ENCODE measurements at places on chromosomes 1 and 21.

DNA sequence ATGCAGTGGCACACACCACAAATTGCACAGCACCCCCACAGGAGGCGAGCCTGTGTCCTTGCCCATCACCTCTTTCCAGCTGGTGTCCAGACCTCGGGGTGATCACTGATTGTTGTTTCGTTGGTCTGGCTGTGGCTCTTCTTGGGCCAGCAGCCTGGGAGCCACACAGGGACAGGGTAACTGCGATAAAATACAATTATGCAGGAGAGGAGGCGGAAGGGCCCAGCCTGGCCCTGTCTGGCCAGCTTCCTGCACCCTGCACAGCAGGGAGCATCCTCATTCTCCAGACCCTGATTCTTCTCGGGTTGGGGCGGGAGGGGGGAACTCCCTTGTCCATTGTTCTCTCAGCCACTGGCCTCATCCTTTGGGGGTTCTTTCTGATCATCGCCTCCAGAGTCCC, 83.6 kb downstream of the ADARB1 start:
- ATAC-seq = no peak

DNA sequence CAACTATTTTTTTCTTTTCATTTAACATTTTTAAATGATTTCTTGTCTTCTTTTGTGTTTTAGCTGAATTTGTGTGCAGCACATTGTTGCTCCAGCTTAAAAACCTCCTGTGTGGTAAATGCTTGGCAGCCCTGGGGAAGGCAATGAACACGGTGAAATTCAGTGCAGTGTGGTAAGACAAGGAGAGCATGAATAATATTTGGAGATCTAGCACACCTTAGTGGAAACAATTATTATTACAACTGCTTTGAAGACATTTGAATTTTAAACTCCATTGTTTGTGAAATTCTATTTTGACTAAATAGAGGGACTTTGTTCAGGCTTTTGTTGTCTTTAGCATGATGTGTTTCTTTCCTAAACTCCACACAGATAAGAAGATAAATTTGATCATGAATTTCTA, 242.6 kb upstream of the CXADR start:
- no peak for ATAC-seq

- ATAC-seq = no peak
Measured at GRCh38 chr1:225413708-225414375, 14.0 kb downstream of the LBR start.

- peak; percentile 30 for ATAC-seq
Measured at GRCh38 chr1:40096646-40096976, 441 bp downstream of the PPT1 start.

DNA sequence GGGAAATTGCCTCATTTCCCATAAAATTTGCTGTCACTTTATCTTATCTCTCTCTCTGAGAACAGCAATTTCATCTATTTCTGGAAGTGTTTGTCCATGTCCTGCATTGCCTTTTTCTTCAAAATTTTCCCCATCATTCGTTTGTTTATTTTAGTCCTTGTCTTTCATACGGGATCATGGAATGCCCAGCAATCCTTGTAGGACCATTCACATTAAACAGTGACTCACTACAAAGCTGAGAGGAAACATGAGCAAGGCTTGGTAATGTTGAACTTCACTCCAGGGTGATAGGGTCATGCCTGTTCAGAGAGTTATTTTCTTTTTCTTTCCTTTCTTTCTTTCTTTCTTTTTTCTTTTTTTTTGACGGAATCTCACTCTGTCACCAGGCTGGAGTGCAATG, 32.2 kb upstream of the HNRNPU start:
- no peak for ATAC-seq

DNA sequence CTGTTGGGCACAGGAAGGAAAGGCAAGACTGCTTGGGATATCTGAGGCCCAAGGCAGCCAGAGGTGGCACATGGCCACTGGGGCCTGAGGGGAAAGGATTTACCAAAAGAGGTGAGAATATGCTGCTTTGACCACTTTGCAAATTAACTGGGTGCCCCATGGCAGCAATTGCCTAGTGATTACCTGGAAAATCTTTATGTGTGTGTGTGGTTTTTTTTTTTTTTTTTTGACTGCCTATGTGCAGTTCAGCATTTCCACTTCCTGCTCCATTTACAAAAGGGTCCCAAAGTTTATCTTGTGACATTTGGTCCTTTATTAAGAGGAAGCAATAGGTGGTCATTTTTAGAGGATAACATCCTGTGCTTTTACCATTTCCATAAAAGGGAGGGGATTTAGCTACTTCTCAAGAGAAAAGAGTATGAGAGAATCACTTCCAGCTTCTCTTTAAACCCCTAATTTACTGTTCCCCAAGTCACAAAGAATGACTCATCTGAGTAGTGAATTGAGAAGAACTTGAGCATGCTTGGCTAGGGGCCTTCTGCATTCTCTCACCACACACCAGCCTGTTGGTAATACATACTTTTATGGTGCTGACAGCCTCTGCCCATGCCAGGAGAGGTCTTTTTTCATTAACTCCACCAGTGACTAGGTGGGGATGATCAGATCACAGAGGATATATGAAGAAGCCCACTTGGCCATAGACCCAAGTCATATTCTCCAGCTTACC, 52.1 kb downstream of the SYDE2 start:
- ATAC-seq = no peak

DNA sequence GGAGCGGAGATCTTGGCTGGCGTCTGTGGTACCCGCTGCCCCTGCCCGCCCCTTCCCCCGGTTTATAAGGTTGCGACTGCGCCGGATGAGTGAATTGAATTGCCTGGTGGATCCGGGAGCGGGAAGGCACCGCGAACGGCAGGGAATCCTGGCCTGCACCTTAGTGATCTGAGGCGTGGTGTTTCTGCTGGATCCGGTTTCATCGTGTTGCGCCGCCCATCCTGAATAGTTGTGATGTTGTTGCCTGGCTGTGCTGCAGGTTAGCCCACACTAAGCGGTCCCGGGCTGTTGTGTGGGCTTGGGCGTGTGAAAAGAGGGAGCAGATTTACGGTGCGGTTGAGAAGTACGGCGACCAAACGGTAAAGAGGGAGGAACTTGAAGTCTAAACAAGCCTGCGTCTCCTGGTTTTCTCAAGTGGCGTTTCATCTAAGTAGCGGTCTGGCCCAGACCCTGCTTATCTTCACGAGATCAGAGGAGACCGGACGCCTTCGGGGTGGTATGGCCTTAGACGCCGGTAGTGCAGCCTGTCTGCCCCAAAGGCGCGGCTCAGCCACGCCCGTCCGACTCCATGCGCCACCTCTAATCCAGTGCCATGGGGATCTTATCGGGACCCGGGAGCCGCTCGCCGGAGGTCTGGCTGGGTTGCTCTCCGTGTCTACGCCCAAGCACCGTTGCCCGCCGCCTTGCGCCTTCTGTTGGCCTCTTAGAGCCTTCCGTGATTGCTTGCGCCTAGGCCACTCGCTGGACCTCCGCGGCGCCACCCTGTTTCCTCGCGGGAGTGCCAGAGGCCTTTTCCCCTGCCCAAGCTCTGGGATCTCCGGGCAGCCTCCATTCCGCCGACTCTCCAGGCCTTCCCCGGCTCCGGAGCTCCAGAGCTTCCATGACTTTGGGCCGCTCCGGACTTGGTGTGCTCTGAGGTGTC, 87.5 kb upstream of the RHOU start:
- ATAC-seq = no peak

DNA sequence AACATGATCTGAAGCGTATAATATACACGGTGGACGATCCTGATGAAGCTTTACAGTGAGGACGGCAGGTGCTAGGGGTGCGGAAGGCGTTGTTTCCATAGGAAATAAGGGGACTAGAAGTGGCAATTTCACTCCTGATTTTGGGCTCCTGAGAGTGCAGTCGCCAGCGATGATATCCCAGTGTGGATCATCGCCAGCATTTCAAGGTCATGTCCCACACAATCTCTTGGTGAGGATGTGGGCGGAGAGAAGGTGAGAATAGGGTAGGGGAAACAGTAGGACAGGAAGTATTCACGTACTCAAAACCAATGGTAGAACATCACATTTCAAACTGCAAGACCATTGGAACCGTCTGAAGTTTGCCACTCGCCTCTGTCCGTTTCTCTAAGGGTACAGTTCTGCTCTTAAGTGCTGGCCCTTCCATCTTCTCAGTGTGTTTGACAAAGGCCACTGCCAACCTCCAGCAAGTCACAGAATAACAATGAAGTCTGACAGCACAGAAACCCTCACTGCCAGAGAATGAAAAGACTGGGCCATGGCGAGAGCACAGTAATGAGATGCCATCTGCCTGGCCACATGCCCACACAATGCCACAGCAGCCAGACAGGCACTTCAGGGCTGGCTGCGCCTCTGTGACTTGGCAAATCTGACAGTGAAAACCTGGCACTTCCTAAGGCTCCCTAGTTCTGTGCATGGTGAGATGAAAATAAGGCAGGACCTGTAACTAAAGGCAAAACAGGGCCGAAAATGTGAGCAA, 27.9 kb downstream of the PCSK9 start:
- no peak for ATAC-seq

GRCh38 chr1:222461941-222462340, 86.0 kb downstream of the HHIPL2 start:
- no peak for ATAC-seq

DNA sequence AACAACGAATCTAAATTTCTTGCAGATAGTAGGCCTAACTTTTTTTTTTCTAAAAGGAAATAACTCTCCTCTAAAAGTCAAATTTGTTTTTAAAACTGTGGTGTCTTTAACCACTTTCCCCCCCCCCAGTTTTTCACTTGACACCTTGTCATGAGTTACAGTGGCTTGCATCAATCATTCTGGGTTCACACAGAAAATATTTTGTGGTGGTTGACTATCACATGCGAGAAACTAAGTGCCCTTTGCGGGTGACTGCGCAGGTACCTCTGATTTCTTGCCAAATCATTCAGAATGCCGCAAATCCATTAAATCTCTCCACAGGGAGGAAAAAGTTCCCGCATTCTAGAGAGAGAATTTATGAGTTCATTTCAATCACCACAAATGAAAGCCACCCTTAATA, 23.8 kb upstream of the SAMSN1 start:
- no peak for ATAC-seq

- ATAC-seq = no peak
Measured at GRCh38 chr1:970973-971730, 4.9 kb downstream of the PLEKHN1 start.

DNA sequence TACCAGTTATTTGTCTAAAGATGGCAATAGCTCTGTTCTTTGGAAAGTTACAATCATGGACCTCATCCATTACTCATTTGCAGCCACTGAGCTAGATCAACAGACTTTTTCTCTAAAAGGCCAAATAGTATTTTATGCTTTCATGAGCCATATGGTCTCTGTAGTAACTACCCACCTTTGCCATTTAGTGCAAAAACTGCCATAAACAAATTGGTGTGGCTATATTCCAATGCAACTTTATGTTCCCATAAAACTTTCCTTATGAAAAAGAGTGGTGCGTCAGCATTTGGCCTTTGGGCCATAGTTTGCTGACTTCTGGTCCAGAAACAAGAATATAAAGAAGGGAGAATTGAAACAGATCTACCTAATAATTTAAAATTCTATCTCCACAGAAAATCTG, 20.1 kb upstream of the KCTD3 start:
- no peak for ATAC-seq

DNA sequence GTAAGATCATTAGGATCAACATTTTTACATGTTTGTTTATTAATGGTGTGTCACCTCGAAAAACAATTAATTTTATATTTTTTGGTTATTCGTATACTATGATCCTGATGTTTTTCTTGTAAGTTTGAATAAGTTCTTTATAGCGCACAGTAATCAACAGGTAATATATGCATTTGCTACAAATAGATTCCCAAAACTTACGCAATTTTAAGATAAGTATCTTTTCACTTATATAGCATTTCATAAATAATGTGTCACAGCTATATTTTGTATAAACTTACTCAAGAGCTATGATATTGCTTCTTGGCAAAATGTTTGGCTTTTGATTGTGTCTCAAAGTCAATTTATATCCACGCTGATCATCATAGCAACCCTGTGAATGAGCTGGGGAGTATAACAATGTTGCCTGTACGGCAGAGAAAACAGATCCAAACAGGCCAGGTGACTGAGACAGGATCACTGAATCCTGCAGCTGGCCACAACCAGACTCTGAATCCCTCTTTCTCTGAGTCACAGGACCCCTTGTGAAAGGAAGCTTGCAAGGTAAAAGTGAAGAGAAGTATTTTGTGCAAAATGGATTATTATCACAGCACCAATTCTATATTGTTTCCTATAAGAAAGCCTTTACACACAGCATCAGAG, 48.6 kb downstream of the GNG12 start:
- ATAC-seq = no peak

- peak; percentile 80 for ATAC-seq
Measured at GRCh38 chr1:42784946-42785693, at the start of gene TMEM269. TSS of gene TMEM269 (plus strand) at chr1:42784991. CDS start at chr1:42789894, 4,903 bp downstream.

- ATAC-seq = peak; percentile 27
Measured at GRCh38 chr1:26994020-26994786, 711 bp downstream of the TRNP1 start.

- ATAC-seq = no peak
Measured at GRCh38 chr1:147719711-147720225, 40.6 kb downstream of the GJA5 start.

GRCh38 chr1:150579110-150579944, at the start of gene MCL1:
TSS of gene MCL1 (minus strand) at chr1:150579610. CDS start at chr1:150579530, 80 bp downstream.
- peak; percentile 92 for ATAC-seq

- ATAC-seq = no peak
Measured at GRCh38 chr1:29575826-29576225, 339.5 kb downstream of the PTPRU start.

DNA sequence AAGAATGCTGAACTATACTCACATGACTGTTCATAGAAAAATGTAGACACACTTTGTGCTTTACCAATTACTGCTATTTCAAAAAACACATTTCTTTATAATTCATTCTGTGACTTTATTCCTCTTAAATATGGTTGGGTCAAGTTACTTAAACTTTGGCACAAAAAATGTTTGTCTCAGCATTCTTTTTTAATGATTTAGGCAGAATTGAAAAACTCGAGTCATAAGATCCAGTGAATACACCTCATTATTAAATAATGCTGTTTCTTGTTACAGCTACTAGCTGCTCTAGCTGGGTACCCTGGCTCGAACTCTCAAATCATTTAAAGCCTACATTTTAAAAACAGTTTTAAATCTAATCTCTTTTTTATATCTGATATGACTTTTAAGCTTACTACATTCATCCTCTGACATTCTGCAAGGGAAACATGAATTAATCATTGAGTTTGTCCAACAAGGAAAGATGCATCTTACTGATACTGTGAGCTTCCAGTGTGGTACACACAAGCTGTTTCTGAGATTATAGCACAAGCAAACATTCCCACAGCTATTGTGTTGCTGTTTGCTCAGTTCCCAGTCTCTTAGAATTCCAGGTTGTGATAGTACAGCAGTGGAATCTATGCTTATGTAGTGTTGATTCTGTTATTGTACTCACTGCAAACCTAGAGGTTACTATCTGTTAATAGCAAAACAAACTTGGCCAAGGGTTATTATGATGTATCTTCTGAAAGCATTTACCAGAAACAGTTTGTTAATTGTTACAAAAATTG, 746.5 kb downstream of the USP25 start:
- no peak for ATAC-seq

DNA sequence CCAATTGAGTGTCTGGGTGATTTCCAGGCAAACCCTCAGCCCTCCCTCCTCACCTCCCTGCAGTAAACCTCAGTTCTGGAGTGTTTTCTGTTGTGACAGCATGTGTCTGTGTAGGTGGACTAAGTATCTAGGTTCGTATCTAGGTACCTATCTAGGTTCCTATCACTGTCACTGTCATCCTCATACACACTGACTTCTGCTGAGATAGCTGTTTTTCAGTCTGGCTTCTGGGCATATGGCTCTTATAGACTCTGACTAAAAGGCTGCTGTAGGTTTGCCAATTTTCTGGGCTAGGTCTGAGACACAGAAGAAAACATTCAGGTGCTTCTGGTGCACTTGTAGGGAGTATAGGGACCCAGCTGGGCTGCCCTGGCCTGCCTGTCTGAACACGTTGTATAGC, 8.1 kb upstream of the TRIM67 start:
- ATAC-seq = no peak

- no peak for ATAC-seq
Measured at GRCh38 chr1:216095400-216095799, 327.8 kb downstream of the USH2A start.

Measured in activated CD4-positive, CD25-positive, alpha-beta regulatory T cell treated with anti-CD3 and anti-CD28 coated beads, Interleukin-2, amount 50 U/mL, for 24 hours (primary cell).